ENCODE measurements at places on chromosomes 2 and 18.

GRCh38 chr2:118830118-118830517 lies 17.3 kb downstream of the EN1 start:
- DNase-seq: no peak

DNA sequence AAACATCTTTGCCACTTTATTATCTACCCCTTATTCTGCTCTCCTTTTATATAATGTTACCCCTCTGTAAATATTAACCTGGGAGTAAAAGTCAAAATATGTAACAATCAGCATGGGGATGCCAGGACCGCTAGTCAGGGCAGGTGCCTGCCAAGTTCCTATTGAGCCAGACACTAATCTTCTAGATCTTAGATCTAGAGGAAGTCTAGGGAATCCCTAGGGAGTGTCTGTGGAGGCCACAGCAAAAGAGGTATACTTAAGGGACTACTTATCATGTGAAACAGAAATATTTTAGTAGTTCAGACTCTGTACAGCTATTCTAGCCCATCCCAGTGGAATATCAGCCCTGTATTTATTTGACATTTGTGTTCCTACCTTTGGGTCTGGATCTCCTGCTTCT lies 600.8 kb upstream of the CDH2 start:
- no peak for DNase-seq

DNA sequence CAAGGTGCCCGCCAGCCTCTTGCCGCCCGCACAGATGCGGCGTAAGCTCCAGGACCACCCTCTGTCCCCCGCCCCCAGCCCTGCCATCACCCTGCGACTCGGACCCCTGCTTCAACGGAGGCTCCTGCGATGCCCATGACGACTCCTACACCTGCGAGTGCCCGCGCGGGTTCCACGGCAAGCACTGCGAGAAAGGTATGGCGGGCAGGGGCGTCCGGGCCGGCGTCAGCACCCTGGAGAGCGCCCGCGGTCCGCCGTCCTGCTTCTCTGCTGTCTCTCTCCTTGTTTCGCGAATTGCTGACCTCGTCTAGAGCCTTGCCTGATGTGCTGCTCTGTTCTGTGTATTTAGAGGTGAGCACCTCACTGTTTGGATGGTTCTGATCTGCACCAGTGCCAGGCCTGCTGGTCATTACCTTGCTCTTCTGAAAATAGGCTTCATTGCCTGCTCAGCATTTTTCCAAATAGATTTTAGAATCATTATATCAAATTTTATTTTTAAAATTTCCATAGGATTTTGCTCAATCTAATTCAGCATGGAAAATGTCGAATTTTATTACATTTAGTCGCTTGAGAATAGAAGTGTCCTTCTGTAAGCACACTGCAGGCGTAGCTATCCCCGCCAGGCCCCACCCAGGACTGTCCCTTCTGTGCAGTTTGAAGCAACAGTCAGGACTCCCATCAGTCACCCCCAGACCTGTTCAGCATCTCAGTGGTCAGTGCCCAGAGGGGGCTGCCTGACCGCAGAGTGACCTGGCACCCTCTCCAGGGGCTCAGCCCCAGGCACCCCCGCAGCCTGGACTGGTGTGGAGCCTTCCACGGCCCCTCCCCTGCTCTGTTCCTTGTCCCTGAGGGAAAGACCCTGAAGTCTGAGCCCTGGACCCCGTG lies 51.6 kb downstream of the SNED1 start:
- no peak for DNase-seq

DNA sequence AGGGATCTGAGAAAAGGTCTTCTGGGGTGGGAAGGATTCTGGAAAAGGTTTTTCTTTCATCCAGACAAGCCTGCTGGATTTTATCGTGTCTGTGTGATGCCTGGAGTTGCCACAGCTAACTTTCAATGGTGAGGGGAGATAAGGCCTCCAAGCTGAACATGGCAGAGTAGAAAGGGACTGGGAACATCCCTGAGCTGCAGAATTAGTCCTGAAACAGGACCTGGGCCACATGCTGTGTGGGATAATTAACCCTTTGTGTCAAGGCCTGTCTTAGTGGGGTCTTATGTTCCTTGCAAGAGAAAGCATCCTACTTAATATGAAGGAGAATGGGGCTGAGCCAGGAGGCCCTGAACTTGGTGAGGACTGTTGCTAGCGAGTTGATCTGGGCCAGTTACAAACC lies 66.4 kb downstream of the VSNL1 start:
- no peak for DNase-seq

DNA sequence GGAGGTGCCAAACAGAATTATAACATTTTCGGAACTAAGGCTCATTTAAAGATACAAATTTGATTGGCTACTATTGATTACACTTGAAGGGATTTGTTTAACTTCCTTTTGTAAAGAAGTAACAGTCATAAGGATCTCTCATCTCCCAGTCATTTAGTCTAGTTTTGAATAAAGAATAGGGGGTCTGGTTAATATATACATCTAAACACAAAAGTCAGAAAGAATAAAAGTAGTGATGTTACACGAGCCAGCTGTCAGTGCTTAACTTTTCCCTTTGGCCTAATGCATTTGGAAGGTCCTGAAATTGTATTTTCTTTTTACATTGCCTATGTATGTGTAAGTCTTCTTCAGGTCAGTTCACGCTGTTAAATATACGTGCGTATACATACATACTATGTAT lies 8.1 kb downstream of the SEPTIN2 start:
- no peak for DNase-seq

DNA sequence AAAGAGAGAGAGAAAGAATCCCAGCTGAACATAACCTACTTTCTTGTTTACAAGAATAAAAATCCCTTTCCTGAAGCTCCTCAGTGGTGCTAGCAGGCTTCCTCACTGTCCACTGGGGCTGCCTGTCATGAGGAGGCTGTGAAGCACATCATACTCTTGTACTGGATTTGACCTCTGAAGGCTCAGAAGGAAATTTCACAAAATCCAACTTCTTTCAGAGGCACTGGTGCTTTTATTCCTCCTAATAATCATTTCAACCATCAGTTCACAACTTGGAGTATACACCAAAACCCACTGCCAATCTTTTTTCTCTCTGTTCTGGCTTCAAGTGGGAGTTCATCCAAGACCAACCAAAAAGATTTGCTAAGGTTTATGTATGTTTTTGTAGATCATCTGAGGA lies 48.5 kb downstream of the TMX3 start:
- no peak for DNase-seq

DNA sequence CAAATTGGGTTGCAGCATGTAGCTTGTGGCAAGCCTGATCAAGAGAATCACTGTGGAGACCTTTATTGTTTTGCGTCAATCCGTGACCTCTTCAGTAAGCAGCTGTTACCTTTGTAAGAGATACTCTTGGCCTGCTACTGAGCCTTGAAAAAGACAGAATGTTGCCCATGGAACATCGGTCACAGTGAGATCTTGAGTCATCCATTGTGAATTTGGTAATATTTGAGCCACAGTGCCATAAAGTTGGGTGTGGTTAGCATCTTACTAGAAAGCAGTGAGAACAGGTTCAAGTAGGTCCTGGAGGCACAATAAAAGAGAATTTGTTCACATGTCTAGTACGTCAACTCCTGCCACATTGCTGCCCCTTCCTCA lies 12.7 kb upstream of the EFR3B start:
- DNase-seq: no peak

- DNase-seq: no peak
Observed at GRCh38 chr2:20544153-20544747, 97.4 kb downstream of the RHOB start.

- no peak for DNase-seq
Observed at GRCh38 chr2:82837588-82838304, 1621.3 kb downstream of the SUCLG1 start.

GRCh38 chr18:77065221-77065981 lies 67.2 kb downstream of the MBP start:
- no peak for DNase-seq

- DNase-seq: no peak
Observed at GRCh38 chr2:178632729-178633128, 152.5 kb downstream of the PLEKHA3 start.

- no peak for DNase-seq
Observed at GRCh38 chr2:64487256-64488049, 33.5 kb downstream of the LGALSL start.

GRCh38 chr18:12948050-12948804 lies 416 bp downstream of the SEH1L start:
- peak; percentile 97 for DNase-seq

DNA sequence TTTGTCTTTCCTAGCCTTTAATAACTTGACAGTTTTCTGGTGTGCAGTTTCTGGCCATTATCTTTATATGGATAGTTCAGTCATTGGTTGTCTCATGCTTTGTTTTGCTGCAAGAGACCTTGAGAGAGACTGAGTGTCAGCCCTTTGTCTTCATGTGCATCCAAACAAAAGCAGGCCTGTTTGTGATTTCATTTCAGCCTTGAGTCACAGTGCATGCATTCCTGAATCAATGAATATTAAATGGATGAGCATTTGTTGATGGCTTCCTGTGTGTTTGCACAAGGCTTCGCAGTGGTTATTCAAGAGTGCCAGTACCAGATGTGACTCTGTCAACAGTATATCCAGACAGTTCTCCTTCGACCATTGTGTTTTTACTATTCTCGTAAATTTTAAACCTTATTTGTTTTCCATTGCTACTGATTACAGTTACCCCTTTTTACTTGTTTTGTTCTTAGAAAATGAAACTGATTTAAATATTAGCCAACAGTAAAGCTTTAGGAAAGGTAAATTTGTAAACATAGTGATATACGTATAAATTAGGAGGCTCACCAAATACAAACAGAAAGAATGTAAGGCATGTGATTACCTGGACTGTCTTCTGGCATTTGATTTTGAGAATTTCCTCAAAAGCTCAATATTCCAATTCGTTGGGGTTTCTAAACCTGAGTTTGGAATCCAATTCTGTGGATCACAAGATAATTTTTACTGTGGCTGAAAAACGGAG lies 319.8 kb downstream of the CTNNA2 start:
- DNase-seq: no peak

DNA sequence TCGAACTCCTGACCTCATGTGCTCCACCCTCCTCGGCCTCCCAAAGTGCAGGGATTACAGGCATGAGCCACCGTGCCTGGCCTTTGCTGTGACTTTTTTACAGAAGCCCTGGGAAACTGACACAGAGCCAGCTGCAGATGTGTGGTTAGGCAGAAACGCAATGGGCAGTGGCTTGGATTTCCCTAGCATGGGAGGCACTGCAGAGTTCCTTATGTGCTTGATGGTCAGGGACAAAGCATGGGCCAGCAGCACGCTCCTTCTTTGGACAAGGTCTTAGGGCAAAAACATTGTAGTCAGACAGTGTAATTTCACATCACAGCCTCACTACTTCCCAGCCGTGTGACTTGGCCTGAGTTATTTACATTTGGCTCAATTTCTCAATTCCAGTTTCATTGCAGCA lies 153.9 kb downstream of the RNF144A start:
- no peak for DNase-seq

DNA sequence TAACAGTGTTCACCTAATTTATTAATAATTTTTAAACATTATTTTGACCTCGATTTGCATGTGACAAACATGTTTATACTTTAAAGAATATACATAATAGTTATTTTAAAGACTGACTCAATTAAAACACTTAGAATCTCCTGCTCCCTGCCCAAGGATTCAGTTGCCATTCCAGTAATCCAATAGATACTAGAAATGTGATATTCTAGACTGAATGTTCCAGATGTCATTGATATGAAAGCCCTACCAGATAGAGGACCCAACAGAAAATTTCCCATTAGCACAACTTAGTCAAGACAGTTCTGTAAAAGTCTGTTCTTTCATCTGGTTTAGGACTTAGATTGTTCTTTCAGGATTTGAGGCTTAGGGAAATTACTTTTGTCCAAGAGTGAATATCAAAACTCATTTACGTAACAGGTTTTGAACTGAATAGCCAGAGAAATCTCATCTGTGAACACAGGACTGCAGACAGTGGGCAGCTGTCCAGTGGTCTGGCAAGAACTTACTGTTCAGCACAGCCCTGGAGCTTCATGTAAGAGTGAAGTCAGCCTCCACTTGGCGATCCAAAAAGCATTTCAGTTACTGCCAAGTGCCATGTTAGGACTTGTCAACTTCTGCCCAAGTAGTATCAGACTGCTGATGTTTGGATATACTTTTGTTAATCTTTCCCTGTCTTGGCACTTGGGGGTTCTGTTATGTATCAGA lies 77.5 kb downstream of the OSBPL6 start:
- DNase-seq: no peak

Data from stimulated activated CD8-positive, alpha-beta memory T cell treated with anti-CD3 and anti-CD28 coated beads, Interleukin-2, amount 100 ng/mL, for 1 hour (primary cell).